ENCODE measurements at places on chromosomes 4 and X.
A peak's percentile ranks its signal among the peaks of the same experiment; 100 is the strongest.

GRCh38 chrX:24805201-24805600, 111.5 kb downstream of the POLA1 start:
- no peak for DNase-seq

- DNase-seq, result peak; percentile 82
Observed at GRCh38 chr4:22356987-22357596, 158.8 kb downstream of the ADGRA3 start.

GRCh38 chrX:50099331-50099730, 101.5 kb downstream of the AKAP4 start:
- DNase-seq, result no peak

GRCh38 chr4:142365391-142365790, 480.7 kb downstream of the INPP4B start:
- no peak for DNase-seq

GRCh38 chr4:177450426-177451107, 8.3 kb upstream of the AGA start:
- DNase-seq, result no peak

DNA sequence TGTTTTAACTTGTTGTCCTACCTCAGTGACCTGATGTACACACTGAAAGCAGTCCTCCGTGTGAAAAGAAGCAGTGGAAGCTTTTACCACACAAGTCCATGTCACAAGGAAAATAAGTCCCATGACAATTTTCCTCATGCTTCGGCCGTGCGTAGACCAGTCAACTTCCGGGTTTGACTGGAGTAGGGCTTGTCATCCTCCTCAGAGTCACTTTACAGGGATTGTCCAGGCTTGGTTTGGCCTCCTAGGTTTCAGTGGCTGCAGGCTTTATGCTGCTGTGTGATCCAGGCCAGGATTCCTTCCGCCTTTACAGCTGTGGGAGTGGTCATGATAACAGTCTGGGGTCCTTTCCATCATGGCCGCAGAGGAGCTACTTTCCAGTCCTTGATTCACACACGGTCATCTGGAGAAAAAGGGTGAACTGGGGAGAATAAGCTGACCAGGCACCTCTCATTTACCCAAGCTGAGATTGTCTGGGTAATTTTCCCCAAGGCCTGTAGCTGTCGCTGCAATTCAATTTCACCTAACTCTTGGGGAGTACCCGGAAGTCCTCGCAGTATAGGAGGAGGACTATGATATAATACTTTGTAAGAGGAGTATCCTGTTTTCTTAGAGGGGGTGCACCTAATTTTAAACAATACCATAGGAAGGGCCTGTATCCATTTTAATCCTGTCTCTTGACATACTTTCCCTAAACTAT, 206.1 kb upstream of the KLF8 start:
- peak; percentile 88 for DNase-seq

GRCh38 chr4:74932832-74933561, at the start of gene PARM1:
Gene PARM1, plus strand, starts transcription at chr4:74933116. Its CDS starts 212 bp downstream, at chr4:74933328.
- peak; percentile 94 for DNase-seq

- no peak for DNase-seq
Observed at GRCh38 chr4:77913348-77913747, 50.7 kb downstream of the MRPL1 start.

DNA sequence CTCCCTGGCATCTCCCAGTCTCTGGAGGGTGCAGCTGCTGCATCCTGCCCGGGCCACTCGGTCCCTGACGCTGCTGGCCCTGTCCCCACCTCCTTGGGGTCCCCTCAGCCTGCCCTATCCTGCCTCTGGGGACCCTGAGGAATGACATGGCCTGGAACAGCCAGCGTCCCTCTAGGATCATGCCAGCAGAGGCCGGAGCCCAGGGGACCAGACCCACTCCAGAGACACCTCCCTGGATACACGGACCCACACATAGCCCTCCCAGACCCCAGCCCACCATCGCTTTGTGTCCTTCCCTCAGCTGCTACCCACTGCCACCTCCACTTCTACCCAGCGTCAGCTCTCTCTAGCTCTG, 35.5 kb downstream of the CPLX1 start:
- DNase-seq, result no peak

- no peak for DNase-seq
Observed at GRCh38 chrX:115047715-115048114, 30.3 kb upstream of the IL13RA2 start.

GRCh38 chr4:171169396-171169795, 643.8 kb upstream of the GALNTL6 start:
- no peak for DNase-seq

DNA sequence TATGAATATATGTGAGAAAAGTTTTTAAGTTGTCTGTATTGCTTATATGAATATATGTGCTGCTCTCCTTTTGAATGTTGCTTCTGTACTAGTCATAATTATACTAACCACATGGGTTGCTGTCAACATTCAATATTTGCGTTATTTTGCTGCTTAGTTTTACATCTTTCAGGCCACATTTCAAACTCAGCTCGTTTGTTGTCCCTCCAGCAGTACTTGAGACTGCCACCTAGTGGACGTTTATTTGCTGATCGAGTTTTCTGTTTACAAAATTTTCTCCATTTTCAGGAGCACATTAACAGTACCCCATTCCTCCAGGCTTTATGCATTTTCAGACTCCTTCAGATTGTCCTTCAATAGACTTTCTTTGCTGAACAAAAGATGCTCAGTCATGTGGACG, 75.8 kb downstream of the NUDT11 start:
- DNase-seq, result peak; percentile 73

- DNase-seq, result peak; percentile 91
Observed at GRCh38 chr4:6071959-6072720, 53.9 kb upstream of the C4orf50 start.

GRCh38 chr4:111666826-111667360, 478.4 kb upstream of the FAM241A start:
- no peak for DNase-seq

DNA sequence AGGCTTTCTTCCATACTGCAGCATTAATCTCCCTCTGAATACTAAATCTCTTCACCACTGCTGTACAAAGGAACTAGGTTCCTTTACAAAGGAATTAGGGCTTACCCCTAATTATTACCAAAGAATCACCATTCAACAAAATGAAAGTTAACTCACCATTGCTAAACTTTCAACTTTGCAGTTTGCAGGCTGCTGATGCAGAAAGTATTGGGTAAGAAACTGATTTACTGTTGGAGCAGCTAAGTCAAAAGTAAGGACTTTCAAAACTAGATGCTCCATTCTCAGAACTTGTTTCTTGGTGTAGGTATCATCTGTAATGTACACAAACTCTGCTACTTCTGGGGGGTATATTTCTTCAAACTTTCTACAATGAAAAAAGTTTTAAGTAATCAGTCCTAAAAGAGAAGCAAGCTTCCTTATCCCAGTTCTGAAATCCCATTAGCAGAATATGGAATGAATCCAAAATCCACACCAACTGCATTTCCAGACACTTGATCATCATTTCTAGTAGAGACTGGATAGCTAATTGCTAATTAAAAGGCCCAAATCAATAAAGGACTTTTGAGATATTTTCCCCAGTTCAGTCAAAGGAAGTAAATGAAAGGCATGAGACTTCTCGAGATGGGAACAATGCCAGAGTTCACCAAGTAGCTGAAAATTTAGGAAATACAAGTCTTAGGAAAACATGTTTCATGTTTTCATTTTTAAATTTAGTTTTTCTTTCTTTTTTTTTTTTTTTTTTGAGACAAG, 4.3 kb downstream of the CCNA2 start:
- no peak for DNase-seq

DNA sequence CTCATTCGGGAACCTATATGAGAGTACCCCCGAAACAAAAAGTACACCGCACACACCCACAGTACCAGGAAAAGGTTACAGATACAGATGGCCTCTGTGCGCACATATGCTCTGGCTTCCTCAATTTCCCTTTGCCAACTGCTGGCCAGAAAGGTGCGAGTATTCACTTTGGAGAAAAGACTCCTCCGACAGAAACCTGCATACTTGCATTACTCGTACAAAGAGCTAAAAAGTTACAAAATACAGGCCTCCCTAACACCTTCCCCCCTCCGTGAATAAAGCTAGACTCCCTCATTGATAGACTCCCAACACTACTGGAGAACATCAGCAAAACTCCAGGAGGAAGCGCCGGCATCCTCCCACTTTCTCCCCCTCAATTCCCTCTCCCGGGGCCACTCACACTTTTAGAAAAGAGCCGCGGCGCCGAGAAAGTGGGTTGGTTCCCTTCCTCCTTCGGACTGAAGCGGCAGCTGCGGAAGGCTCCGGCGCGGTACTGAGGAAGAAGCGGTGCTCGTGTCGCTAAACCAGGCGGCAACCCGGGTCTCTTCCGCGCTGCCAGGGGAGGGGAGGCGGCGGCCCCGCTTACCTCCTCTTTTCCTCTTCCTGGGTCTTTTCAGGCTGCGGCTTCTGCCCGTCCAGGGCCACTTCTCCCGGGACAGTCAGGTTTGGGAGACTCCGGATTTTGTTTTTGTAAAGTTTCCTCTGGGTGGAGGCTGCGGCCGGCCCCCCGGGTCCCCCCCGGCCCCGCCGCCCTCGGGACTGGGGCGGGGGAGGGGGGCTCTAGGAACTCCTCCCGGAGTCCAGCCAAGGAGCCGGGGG, 1.1 kb downstream of the FBXW7 start:
- DNase-seq, result peak; percentile 59

GRCh38 chr4:81472281-81473182, 825 bp upstream of the RASGEF1B start:
- peak; percentile 93 for DNase-seq

- DNase-seq, result peak; percentile 12
Observed at GRCh38 chr4:17619416-17620105, 5.1 kb downstream of the MED28 start.

DNA sequence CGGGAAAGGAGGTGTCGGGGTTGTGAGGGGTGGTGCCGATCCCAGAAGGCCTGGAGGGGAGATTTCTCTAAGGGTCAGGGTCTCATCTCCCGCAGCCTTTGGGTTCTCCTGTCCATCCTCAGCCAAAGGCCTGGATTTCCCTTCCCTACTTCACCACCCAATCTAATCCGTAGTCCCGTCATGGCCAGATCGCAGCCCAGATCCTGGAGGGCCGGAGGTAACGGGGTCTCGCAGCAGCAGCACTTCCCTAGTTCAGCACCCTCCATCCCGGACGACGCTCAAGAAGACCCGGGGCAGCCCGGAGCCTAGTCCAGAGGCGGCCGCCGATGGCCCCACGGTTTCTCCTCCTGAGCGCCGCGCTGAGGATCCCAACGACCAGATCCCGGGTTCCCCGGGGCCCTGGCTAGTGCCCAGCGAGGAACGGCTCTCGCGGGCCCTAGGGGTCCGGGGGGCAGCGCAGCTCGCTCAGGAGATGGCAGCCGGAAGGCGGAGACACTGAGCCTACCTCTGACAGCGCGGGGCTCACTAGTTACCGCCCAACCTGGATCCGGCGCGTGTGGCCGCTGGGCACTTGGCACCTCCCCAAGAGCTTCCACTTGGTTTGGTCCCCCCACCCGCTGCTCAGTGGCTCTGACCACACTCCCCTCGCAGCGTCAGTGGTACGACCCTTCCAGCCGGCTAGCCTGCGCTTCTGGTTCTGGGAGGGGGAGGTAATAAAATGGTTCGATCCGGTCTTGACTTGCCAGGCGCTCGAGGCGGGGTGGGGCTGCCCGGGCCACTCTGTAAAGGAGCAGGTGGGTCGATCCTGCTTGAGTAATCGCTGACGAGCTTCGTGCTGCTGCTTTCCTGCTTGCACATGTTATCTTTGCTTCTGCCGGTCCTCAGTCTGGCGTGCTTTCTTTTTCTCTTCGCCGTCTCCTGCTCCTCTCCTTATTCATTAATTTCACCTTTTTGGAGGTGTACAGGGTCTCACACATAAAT, 3.6 kb downstream of the MAGIX start:
- DNase-seq, result peak; percentile 99

DNA sequence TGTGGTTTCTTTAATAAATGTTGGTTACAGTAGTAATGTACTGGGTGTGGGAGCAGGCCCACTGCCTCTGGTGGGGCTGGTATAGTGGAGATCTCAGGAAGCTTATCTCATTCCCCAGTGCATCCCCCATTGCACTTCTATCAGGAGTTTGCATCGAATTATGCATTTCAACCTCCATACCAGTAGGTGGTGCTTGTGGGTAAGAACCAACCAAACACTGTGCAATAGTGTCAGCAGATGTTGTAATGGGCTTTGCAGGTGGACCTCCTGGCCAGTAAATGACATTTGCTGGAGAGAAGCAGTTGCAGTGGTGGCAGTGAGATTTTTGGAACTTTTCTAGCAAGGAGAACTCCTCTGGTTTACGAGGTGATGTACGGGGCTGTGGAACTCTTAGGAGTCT, 150.6 kb downstream of the POU3F4 start:
- DNase-seq, result peak; percentile 53

GRCh38 chr4:86730310-86730709, 118.9 kb downstream of the SLC10A6 start:
- DNase-seq, result peak; percentile 1

- no peak for DNase-seq
Observed at GRCh38 chr4:105603158-105603557, 50.7 kb downstream of the ARHGEF38 start.

- peak; percentile 77 for DNase-seq
Observed at GRCh38 chrX:31715675-31716074, 643.8 kb upstream of the FTHL17 start.

- no peak for DNase-seq
Observed at GRCh38 chr4:19478791-19479190, 772.9 kb upstream of the SLIT2 start.

DNA sequence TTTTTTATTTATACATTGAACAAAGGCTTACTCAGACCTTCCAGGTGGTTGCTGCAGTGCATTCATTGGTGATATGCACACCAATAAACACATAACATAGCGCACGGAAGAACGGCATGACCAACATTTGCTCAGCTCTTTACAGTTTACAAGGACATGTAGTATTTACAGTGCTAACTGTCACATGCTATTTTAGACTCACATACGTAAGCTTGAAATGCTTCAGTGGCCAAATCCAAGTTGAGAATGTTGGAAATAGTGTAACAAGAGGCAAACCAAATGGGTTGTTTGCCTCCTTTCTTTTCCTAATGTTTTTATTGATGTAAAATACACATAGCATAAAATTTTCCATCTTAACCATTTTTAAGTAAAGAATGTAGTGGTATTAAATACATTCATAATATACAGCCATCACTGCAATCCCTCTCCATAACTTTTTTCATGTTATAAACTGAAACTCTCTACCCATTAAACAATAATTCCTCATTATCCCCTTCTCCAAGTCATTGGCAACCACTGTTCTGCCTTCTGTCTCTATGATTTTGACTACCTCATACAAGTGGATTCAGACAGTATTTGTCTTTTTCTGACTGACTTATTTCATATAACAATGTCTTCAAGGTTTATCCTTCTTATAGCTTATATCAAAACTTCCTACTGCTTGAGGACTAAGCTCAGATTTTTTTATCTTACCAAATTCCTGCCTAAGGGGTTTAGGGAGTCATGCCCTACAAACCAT, 1722.9 kb upstream of the AGA start:
- DNase-seq, result peak; percentile 91

GRCh38 chr4:147768113-147768512, 36.2 kb downstream of the ARHGAP10 start:
- DNase-seq, result no peak

DNA sequence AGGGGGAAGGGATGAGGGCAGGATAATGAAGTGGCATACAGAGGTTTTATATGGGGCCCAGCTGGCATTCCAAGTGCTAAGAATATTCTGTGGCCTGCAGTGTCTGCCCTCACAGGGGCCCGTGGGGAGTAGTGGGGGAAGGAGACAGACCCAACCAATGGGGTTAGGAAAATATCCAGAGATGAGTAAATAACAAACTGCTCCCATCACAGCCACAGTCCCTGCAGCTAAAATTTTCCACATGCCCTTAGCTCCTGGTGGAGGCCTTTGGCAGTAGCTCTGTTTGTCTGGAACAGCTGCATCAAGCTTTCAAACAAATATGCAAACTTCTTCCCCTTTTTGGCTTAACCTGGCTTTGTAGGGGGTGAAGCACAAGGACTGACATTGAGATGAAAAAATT, 3.1 kb downstream of the SRPX2 start:
- DNase-seq, result peak; percentile 17

All from DMS53 (cell line).